ENCODE measurements at places on chromosomes 12 and 14.
A peak's percentile ranks its signal among the peaks of the same experiment; 100 is the strongest.

- no peak for DNase-seq
Measured at GRCh38 chr14:75946785-75947184, 35.0 kb downstream of the TGFB3 start.

- no peak for DNase-seq
Measured at GRCh38 chr12:79557690-79558315, 133.0 kb downstream of the PAWR start.

DNA sequence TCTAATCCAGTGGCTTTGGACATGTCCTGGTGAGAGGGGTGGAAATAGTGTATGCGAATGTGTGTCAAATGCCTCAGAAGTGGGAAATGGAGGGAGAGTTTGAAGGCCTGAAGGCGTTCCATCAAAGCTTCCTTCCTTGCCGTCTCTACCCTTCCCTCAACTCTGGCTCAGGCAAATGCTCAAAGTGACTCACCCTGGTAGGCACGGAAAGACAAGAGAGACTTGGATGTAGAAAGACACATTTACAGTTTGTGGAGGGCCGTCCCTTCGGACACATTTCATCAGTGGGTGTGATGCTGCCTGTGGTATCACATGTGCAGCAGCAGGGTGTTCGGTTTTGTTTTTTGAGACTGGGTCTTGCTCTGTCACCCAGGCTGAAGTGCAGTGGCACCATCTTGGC lies 36.7 kb downstream of the CHST11 start:
- DNase-seq: no peak

DNA sequence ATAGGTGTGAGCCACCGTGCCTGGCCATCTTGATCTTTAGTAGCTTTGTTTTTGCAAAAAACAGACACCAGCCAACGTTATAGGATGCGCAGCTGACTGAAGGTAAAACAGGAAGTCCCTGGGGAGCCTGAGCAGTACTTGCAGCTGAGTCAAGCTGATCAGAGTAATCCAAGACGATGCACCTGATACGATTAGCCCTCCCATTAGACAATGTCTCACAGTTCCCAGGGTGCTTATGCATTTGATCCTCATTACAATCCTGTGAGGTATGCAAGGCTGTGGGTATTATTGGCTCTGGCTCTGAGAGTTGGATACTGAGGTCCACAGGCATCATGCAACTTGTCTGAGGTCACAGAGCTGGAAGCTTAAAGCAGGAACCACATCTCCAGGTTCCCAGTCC lies 8.1 kb downstream of the KRT18 start:
- DNase-seq: no peak

DNA sequence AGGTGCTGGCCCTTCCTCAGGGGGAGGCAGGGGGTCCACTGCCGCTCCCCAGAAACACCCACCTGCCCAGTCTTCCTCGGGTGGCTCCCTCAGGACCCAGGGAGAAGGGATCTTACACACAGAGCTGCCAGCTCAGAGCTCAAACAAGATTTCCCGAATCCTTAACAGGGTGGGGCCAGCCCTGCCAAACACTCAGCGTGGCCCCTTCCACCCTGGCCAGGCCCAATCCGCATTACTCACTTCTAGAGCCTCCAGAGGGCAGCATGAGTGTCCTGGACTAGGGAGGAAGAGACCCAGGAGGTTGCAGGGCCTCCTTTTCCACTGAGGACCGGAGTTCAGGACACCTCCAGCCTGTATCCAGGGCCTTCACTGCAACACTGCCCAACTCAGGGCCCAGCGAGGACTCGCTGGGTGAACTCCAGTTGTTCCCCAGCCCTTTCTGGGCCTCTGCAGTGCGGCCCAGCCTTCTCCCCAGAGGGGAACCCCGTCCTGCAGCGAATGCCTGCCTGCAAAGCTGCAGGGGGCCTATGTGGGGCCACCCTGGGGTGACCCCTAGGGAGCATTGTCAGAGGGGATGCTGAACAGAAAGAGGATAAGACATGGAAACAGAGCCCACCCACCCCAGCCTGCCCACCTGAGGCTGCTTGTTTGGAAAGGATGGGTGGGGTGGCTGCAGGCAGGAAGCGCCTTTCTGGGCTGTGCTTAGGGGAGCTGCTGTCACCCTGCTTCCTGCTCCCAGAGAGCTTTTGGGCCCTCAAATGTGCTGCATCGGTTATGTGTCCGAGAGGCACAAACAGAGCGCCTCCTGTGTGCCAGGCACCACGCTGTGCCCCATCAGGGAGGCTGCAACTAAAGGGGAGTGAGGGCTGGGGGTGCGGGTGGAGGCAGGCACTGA lies 43.8 kb downstream of the CCNK start:
- no peak for DNase-seq

DNA sequence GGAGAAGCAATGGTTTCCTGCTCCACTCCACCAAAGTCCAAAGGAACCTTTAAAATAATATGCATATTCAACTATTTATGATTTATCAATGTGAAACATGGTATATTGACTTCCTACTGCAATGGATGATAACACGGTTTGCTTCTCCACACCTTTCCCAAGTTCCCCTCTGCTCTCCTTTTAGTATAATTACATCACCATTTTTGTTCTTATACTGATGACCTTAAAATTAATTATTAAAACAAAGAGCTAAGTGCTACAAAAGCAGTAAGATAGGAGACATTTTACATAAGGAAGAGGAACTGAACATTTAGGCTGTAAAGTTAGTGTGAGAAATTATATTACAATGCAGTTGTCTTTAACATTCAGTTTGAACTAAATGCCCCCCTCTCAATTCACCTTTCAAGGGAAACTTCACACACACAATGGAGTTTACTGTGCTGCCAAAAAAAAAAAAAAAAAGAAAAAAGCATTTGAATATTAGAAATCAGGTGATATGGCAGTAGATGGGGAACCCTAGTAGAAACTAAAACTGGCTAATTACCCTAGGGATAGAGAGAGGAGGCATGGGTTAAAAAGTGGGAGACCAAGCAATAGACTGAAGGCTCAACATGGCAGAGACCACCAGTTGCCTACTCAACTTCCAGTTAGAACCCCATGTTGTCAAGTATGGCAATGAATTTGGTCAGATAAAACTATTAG lies 37.1 kb upstream of the STK38L start:
- DNase-seq: no peak

GRCh38 chr12:92639017-92639416 lies 63.8 kb upstream of the PLEKHG7 start:
- DNase-seq: no peak

DNA sequence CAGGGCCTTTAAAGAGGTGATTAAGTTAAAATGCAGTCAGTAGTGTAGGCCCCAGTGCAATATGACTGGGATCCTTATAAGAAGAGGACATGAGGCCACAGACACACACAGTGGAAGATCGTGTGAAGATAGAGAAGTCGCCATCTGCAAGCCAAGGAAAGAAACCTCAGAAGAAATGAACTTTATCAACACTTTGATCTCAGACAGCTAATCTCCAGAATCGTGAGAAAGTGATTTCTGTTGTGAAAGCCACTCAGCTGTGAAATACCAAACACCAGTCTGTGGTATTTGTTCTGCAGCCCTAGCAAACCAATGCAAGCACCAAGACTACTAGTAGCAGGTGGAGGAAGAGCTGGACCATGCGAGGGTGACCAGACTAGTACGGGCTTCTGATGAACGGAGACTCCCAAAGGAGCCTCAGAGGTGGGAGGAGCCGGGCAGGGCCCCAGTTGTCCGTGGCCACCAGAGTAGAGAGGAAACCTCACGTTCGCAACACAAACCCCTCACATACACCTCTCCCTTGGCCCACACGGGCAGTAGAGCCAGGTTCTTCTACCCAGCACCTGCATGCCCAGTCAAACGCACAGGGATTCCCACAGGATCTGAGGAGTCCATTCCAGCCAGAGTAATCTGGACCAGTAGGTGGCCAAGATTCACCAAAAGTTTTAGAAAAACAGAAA lies 243.0 kb downstream of the TTC8 start:
- DNase-seq: no peak

DNA sequence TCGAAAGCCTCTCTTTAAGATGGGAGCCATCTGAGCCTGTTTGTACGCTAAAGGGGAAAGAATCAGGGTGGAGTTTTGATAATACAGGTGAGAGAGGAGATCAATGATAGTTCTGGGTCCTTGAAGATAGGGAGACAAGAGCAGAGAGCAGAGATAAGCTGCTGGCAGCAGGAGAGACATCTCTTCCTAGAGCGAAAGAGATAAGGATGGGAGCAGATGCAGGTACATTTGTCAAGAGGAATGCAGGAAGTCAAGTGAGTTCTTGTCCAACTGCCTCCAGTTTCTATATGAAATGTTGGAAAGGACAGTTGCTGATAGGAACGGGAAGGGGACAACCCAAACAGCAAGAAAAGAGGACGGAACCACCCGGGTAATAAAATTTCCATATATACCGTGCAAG lies 24.7 kb upstream of the HIF1A start:
- DNase-seq: no peak

- DNase-seq: no peak
Measured at GRCh38 chr14:20757965-20758364, 10.2 kb upstream of the EDDM3B start.

DNA sequence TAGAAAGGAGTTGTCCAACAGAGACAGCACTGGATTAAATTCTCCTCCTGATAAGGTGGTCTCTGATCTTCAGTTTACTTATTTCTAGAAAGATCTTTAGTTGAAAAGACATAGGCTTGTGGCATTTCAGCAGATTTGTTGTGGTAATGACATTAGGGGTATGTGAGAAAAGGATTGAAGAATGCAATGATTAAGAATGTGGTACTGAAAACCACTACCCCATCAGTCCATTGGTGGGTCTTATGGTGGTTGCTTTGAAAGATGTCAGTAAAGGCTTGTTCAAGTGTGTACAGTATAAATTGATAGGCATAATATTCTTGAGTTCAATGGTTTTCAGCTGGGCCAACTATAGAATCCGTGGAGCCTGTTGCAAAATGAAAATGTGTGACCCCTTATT lies 10.8 kb downstream of the PPFIBP1 start:
- no peak for DNase-seq

GRCh38 chr12:60172266-60173211 lies 576.7 kb downstream of the SLC16A7 start:
- no peak for DNase-seq

DNA sequence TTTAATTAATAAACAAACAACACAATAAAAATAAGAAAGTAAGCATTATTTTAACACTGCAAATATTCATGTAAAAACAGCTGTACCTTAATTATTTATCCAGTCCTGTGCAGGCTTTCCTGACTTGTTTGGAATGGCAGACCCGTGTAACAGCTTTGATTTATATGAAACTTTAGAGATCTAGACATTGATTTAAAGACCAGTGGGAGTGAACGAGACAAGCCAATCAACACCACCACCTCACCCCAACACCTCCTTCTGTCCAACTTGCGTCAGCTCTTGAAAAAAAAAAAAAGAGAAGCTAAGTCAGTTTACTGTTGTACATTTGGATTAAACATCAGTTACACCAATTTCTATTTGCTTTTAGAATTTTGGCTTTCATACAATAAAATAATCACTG lies 22.3 kb downstream of the SLC38A4 start:
- DNase-seq: no peak

GRCh38 chr14:37618498-37619028 lies 23.1 kb downstream of the TTC6 start:
- DNase-seq: no peak

- DNase-seq: no peak
Measured at GRCh38 chr12:126204326-126204725, 1139.1 kb downstream of the AACS start.

DNA sequence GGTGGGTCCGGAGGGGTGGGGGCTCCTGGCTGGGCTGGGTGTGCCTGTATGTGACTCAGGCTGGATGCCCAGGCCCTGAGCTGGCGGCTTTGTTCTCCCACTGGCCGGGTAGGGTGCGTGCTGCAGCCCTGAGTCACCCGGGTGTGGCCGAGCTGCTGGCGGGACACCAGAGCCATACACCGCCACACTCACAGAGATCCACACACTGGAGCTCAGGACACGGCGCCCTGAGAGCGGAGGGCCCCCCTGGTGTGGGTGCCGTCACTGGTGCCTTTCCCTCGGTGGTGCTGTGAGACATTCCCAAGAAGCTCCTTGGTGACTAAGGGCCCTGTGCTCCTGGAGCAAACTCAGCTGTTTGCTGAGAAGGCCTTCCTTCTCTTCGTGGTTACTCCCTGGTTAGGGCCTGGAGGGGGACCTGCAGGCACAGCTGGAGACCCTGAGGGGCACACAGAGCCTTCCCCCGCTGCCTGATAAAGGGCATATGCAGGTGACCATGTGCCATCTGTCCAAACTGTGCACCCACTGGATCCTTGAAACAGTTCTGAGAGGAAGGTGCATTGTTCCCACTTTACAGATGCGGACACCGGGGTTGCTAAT lies 44.3 kb downstream of the KRT80 start:
- DNase-seq: peak; percentile 97

DNA sequence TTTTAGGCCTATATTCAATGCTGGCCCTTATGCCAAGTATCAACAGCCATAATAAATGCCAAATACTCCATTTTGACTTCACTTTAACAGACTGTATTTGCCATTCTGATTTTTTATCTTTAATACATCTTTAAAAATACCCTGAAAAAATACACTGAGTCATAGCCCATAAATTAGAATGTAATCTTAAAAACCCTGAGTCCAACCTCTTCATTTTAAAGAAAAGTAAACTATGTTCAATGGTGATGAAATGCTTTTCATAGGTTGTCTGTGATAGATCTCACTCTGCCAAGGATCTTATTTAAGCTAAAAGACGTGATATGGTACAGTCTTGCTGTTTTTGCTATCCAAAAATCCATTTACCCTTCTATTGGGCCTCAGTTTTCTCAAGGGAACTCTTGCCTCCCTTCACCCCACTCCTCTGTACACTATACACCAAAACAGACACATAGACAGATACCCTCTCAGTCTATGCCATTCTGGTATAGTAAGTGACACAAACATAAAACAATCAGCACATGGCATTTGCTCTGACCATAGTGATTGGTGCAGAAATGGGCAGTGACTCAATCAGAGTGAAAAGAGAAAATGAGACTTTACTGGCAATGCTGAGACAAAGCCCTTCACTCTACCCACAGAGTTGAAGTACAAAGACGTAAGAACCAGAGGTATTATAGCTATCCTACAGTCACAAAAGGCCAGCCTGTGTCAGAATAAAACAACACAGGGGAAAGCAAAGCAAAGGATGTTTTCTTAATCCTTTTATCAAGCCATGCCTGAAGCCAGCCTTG lies 49.1 kb downstream of the BTG1 start:
- DNase-seq: no peak

GRCh38 chr14:20697273-20698017 lies 8.9 kb downstream of the ANG start:
- DNase-seq: peak; percentile 74

DNA sequence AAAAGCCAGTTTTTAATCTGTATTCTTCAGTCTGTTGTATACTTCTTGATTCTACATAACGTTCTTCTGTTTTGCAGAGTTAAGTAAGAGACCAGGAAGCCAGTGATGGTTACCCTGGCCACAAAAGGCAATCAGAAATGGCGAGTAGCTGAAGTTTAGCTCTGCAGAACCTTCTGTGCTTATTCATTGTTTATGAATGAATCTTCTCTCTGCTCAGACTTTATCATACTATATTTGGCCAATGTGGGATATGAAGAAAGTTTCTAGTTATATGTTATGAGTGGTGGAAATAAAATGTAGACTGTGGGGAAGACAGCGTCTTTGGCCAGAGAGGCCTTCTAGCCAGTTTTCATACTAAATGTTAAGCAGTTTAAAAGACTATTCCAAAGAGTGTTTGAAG lies 249.9 kb upstream of the RGS6 start:
- no peak for DNase-seq

Data from thyroid gland (tissue), 4 donors.